ENCODE measurements at places on chromosomes 5 and 9.

DNA sequence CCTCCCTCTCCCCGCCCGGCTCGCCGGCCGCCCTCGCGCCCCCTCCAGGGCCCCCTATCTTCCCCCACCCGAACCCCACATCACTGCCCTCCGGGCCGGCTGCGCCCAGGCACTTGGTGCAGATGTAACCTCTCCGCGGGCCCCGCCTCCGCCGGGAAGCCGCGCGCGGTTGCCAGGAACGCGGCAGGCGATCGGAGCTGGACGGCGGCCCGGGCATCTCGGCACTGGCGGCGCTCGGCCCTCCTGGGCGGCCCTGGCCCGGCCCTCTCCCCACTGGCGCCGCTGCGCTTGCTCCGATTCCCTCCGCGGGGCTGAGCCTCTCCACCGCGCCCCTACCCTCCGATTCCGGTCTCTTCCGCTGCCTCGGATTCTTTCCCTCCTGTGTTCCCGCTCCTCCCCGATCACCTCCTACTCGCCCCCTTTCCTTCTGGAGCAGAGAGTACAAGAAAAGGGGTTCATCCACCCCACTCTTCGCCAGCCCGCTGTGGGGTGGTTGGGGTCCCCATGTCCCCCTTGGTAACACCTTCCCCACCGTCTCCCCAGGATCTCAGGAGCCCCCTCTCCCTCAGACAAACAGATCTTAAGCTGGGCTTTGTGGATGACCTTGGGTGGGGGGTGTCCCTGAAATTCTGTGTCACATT, 70.6 kb downstream of the C9orf50 start:
- DNase-seq: peak; percentile 68

DNA sequence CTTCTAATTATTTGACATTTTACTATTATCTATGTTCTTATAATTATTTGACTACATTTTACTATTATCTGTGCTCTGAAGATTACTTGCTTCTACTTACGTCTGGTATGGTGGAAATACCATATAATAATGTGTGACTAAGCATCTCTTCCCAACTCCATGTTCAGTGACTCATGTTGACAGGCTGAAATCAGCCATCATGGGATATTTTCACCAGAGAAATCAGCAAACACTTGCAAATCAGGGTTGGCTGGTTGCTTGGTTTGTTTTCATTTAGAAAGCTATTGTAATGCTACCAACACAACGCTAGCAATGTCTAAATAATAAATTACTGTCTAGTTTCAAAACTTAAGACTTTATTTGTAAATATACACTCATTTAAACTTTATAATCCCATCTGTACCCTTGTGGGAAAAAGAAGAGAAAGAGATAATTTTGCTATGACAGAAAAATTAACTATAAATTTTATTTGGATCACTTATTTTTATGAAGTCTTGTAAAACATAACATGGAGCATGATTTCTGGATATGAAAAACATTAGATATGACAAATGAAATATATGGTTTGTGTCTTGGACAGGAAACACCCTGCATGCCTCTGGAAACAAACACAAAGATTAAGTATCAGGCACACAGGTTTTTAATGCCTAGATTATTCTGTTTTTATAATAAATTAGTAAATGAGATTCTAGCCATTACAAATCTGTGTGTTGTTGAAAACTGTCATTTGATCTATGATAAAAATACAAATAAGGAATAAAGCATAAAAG, 337.6 kb downstream of the BNC2 start:
- DNase-seq: no peak

- DNase-seq: no peak
Observed at GRCh38 chr5:60811105-60811504, 33.0 kb downstream of the ELOVL7 start.

DNA sequence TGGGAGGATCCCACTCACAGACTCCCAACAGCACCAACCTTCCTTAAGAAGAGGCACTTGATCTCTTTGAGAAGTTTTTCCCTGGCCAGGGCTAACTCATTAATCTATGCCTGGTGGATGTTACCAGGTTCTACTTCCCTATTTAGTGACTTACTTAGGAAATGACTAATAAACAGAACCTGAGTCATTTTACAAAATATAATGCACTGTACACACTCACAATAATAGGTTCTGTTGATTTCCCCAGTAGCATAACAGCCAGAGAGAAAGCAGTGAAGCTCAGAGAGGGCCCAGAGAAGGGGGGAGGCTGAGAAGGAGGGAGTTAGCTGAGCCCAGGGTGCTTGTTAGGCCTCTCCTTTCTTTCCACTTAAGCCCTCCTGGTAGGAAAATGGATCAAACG, 27.1 kb downstream of the FRMD3 start:
- no peak for DNase-seq

DNA sequence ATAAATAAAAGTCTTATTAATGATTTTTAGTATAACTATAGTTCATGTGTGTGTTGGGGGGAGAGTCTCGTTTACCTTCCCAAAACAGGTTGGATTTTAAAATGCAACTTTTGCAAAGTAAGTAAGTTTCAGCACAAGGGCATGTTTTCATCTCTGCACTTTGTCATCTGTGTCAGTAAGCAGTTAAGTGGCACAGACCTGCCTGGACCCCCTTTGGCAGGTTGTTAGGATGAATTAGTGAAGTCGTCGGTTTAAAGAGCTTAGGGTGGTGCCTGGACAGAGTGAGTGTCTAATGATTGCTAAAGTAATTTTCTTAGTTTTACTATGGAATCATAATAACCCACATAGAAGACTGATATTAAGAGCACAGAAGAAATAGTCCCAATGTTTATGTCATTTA, 74.9 kb downstream of the TRIO start:
- DNase-seq: no peak

DNA sequence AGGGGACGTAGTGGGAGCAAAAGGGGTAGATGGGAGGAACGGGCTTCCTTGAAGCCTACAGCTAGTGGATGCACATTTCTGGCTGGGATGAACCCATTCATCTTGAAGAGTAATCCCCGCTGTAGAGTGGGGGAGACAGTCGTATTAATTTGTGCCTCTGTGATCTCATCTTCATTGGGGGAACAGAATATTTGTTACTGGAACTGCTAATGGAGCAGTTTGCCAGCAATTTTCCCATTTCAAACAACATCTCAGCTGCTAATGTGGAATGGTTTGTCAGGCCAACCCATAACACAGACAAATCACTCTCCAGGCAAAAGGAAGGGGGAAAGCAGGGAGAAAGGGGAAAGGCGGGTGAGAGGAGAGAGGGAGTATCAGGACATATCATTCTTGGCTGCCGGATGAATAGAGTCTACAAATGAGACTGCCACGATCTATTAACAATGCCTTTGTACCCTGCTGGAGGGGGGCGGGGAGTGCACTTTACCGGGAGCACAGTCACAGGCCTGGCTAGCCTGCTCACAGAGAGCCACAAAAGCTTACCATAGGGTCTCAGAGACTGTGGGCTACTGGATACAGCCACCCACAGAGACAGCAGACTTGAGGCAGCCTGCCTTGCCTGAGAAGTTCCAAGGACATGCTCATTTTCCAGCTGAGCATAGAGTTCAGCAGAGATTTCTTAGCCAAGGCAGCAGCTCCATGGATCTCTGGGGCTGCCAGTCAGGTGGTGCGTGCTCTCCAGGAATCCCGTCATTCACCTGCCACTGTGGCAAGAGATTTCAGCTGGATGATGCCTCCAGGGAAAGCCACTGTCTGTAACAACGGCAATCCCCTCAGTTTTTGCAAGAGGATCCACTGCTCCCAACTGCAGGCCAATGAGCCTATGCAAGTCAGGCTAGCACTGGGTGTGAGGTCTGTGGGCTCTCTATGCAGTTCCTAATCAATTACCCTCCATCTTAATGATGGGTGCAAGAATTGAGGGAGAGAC, 217.7 kb upstream of the PANK3 start:
- DNase-seq: no peak

GRCh38 chr5:141879941-141880738, 1.9 kb upstream of the PCDH1 start:
- peak; percentile 29 for DNase-seq

- DNase-seq: no peak
Observed at GRCh38 chr9:16068476-16068875, 515.6 kb downstream of the CCDC171 start.

DNA sequence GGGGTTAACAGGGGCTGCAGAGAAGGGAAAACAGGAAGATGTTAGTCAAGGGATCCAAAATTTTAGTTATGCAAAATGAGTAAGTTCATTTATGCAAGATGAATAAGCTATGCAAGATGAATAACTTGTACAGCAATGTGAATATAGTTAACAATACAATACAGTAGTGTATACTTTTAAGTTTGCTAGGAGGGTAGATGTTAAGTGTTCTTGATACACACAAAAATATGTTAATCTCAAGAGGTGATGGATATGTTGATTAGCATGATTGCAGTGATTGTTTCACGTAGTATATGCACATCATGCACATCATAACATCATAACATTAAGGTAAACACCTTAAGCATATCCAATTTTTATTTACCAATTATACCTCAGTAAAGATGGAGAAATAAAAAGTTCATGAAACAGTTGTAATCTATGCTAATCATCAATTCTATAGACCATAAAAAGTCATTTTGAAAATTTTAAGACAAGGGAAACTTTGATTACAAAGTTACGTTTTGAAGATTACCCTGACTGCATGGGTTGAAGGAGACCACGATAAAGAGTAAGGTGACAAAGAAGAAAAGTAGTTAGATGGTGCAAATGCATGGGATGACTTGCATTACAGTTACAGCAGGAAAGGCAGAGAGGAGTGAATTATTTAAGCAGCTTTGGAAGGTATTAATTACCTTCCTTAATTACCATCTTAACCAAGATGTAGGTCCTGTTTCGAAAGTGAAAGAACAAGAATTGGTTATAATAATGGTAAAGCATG, 31.4 kb downstream of the FAM174A start:
- DNase-seq: no peak

- no peak for DNase-seq
Observed at GRCh38 chr5:119017994-119018393, 29.6 kb upstream of the DTWD2 start.

DNA sequence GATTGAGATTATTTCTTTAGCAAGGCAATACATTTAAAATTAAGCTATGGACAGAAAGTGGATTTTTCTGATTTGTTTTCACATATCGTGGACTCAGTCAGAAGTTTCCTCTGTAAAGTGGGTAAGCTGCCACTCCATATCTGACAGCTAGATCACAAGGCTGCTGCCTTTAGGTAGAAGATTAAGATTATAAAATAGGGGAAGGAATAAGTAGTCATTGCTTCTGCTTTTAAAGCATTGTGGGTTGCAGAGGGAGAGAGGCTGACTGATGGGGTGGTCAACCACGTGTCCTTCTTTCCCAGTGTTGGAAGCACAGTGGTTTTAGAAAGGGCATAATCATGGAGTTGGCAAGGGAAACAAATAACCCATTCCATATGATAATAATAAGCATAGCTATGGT, 74.3 kb upstream of the MOCS2 start:
- DNase-seq: no peak

GRCh38 chr5:172412724-172413286, 41.5 kb downstream of the SH3PXD2B start:
- peak; percentile 65 for DNase-seq

GRCh38 chr5:10874541-10874940, 113.5 kb upstream of the DAP start:
- no peak for DNase-seq

- no peak for DNase-seq
Observed at GRCh38 chr9:137237759-137238726, 3.0 kb upstream of the TUBB4B start.

- no peak for DNase-seq
Observed at GRCh38 chr9:130639124-130639765, 25.1 kb upstream of the PRDM12 start.

DNA sequence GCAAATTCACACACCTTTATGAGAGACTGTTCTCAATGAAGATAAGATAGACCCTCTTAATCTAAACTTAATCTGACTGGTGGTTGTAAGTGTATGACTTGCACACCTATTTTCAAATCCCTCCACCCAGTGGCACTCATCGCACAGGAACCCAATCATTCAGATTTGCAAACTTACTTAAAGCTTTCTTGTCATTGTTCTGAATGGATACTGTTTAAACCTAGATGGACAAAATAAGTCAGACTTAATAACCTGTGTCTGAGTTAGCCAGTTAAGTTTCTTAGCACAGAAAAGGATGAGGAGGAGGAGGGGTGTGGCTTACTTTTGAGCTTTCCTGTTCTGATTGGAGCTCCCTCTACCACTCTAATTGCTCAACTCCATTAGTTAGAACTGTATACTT, 252.4 kb upstream of the CCNH start:
- no peak for DNase-seq

DNA sequence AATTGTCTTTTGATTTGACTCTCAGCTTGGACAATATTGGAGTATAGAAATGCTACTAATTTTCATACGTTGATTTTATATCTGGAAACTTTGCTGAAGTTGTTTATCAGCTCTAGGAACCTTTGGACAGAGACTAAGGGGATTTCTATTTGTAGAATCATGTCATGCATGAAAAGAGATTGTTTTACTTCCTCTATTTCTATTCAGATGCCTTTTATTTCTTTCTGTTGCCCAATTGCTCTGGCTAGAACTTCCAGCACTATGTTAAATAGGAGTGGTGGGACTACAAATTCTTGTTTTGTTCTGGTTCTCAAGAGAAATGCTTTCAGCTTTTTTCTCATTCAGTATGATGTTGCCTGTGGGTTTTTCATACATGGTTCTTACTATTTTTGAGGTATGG, 112.8 kb upstream of the CDH12 start:
- no peak for DNase-seq

GRCh38 chr9:27090231-27090630, 18.8 kb upstream of the TEK start:
- DNase-seq: no peak

DNA sequence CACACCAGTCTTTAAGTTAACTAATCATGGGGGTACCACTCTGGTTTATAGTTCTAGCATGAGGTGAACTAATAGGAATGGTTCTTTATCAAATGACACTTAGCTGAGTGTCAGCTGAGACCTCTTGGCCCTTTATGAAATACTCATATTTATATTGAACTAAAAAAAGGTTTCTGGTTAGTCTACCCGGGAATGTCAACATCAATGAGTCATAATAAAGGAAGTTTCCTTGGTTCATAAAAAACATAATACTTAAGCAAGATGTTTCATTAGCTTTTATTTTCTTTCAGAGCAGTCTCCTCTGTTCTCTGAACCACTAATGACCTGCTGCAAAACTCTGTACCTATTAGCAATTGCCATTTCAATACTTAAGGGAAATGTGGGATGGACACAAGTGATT, 13.7 kb downstream of the DAB2 start:
- no peak for DNase-seq

DNA sequence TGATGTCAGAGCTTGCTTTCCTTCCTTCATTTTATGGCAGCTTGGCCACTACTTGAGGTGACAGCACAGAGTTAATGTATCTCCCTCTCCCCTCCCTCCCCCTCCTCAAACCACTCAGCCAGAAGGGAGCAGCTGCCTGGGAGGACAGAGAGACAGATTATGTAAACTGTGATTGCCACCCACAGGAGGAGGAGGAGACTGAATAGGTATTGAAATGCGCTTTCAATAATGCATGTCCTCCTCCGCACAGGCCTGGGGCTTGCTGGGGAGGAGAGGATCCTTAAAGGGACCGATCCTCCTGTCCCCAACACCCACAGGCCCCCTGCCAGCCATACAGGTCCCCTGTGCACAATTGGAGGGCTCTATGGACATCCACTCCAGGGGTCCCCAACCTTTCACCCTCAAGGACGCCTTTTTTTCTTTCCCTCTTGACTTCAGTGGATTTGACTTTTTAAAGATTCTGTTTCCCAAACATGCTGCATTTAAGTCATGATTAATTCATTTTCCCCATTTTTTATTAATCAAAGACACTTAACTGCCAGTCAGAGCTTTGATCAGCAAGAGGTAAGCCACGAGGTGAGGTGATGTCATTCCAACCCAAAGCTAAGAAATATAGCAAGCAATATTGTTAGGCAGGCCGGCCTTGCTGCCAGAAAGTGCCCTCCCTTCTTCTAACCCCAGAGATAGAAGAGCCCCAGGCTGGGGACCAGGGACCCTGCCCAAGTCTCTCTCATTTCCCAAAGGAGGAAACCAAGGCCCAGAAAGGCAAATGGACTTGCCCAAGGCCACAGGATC, 47.5 kb upstream of the CPLX2 start:
- DNase-seq: no peak
